ENCODE measurements at places on chromosomes 11 and 22.

DNA sequence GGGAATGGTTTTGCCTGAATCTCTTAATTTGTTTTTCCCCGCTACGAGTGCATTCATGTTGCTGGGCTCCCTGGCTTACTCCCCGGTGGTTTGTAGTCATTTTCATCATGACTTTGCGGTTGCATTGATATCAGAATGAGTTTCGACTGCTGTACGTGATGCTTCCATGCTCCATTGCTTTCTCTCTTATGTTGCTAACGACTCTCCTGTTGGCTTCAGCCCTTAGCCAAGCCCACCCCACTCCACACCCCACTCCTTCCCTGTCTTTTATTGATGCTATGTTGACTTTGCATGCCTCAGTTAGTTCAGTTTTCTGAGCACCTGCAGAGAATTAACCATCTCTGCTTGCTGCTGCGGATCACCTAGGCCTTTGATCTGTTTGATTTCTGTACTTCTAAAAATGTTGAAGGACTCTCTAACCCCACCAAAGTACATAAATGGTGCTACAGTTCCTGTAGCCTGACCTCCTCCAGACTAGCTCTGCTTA, 65.3 kb downstream of the ARFGAP2 start:
- no peak for DNase-seq

GRCh38 chr11:27233654-27234042, 129.4 kb downstream of the CCDC34 start:
- DNase-seq, result no peak

GRCh38 chr11:134272381-134273316, 3.5 kb upstream of the GLB1L3 start:
- no peak for DNase-seq

DNA sequence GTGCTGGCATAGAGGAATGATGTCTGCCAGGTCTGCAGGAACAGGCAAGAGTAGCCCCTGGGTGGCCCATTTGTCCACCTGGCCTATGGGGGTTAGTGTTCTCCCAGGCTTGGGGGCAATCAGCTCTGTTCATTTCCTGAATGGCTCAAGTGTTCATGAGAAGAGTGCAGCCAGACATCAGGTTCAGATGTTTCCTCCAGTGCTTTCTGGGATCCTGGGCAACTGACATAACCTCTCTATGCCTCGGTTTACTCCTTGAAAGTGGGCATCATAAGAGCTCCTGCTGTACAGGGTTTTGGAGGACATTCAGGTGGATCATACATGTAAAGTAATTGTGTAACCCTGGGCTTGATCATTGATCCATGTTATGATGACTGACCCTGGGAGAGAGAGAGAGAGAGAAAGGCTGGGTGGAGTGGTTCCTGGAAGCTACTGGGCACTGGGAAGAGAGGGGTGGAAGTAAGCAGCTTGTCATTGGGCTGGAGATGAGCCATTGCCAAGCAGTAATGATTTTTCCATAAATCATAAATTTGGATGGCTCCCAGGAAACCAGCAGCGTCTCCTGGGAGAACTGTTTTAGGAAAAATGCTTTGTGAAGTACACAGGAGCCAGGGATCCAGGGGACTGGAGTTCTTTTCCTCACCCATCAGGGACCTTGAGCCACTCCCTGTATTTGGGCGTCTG, 30.2 kb upstream of the ACCSL start:
- no peak for DNase-seq

DNA sequence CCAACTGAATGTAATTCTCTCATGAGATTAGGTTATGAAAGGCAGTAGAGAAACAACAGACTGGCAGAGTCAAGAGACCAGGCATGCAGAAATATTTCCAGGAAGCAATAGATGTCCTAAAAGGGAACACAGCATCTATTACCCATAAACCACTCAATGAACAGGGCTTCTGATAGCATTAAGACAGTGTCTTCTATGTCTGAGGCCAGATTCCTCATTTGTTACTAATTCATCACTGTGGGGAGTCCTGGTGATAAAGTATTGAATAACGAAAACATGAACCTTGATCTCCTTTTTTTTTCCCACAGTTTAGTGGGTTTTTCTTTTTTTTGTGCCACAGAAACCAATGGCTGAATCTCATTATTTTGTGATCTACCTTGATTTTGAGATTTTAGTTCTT, 339.0 kb downstream of the METTL15 start:
- no peak for DNase-seq

GRCh38 chr22:46418827-46419226, 83.3 kb downstream of the TRMU start:
- DNase-seq, result no peak

DNA sequence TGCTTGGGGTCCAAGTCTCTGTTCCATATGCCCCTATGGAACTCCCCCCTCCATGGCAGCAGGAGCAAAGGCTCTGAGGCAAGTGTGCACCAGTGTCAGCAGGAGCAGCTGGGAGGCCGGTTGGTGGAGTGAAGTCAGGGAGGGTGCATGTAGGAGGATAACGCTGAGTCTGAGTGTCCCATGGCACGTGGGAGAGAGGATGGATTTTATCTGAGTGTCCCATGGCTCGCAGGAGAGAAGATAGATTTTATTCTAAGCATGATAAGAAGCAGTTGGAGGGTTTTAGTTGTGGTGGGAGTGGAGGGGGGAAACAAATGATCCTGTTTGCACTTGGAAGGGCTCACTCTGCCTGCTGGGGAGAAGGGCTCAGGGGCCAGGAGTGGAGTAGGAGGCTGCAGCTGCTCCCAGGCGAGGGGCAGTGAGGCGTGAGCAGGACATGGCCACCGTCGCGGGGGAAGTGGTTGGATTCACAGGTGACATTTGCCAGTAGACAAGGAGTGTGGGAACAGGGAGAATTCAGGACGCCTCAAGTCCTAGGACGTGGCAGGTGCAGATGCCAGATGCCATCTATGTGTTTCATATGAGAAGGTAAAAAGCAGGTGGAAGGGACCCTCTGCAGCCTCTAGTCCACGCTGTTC, 33.6 kb upstream of the PARVG start:
- no peak for DNase-seq

- no peak for DNase-seq
These were observed 338.1 kb upstream of the KIRREL3 start for GRCh38 chr11:127338380-127339259.

DNA sequence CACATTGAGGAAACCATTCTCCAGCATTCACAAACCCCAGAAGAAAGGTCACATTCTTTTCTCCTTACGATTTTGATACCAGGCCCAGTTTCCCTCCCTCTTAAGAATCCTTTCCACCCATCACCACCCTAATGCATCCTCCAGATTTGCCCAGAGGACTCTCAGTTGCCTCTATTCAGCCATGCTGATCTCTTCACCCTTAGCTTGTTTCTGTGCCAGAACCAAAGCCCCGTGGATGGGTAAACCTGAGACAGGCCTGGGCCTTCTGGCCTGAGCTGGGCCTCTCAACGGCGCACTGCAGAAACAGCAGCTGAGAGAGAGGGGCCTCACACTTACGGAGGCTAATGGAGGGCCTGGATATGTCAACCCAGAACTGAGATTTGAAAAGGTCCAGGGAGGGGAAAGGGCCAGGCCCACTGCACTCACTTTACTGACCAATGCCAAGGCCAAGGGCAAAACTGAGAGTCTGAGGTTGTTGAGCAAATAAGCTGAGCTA, 32.2 kb upstream of the OAF start:
- DNase-seq, result no peak
